ENCODE measurements at places on chromosomes 13 and 19.

DNA sequence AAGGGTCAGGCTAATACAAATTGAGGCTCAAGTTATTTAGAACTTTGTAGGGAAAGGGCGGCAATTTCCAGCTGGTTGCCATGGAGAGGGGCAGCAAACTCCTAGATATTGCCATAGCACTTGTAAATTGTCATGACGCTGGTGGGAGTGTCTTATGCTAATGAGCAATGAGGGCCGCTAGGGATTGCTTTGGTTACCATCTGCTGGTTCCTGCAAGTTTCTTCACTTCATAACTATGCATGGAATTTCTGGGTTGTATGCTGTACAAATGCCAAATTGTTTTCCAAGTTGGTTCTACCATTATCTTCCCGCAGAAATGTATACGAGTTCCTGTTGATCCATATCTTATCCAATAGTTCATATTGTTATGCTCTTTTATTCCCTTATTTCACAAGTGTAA lies 1339.4 kb downstream of the EFNB2 start:
- no peak for DNase-seq

- no peak for DNase-seq
Measured at GRCh38 chr13:78826312-78826711, 167.4 kb upstream of the OBI1 start.

DNA sequence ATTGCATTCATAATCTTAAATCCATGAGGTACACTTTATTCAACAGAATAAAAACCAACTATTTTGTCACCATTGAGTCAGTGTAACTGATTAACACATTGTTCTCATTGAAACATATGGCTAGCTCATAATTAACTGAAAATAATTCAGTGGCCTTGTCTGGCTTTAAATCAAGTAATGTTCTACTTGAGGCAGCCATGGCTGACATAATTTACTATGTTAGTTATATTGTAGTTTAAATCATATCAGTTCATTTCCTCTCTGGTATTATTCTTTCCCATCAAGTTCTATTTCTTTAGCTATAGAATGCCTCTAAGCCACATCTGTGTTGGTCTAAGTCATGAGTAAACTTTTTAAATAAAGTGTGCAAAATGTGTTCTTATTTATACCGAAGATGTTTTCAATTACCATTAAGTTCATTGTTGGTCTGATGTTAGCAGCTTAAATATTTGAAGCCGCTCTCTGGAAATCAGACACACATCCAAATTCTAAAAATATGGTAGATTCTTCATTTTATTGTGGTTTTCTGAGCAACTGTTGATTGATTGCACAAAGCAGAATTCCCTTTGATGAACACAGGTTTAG lies 393.7 kb downstream of the GPC6 start:
- no peak for DNase-seq

DNA sequence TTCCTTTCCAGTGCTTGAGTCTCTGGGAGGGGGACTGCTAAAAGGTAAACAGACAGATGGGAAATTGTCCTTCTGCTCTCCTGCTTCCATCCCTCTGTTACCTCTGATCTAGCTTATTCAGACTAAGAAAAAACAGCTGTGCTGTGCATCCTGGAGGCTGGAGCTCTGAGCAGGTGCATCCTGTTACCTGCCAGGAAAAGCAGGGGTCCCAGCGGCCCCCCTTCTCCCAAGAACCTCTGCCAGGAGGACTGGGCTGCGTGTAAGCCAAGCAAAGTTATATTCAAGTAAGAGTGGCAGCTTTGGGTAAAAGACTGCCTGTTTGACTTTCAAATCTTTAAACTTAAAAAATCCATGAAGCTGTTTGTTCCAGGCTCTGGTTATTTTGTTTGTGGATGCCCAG lies 75.1 kb downstream of the C13orf42 start:
- no peak for DNase-seq

DNA sequence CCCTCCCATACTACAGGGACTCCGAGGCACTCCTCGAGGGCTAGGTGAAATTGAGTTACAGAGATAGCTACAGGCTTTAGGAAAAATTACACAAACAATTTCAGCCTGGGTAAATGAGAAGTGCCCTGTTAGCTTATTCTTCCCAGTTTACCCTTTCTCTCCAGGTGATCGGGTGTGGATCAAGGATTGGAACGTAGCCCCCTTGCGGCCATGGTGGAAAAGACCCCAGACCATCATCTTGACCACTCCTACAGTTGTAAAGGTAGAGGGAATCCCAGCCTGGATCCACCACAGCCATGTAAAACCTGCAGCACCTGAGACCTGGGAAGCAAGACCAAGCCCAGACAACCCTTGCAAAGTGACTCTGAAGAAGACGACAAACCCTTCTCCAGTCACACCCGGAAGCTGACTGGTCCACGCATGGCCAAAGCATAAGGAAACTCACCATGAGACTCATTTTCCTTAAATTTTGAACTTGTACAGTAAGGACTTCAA lies 600.6 kb downstream of the UQCRFS1 start:
- DNase-seq: no peak

DNA sequence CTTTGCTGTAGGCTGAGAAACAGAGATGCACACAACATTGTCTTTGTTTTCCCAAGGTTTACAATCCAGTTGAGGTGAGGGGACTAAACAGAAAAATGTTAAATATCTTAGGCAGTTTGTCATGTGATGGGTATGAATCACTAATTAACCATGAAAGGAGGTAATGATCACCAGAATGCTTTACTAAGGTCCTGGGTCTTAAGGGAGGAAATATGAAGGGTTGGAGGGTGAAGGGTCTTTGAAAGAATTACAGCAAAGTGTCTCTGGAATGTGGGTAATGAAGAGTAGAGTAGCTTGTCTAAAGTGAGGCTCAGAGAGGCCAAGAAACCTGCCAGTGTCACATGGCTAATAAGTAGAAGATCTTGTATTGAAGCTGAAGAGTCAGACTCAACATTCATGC lies 19.0 kb downstream of the BIVM start:
- no peak for DNase-seq

- no peak for DNase-seq
Measured at GRCh38 chr13:27493981-27494380, 43.6 kb upstream of the MTIF3 start.

DNA sequence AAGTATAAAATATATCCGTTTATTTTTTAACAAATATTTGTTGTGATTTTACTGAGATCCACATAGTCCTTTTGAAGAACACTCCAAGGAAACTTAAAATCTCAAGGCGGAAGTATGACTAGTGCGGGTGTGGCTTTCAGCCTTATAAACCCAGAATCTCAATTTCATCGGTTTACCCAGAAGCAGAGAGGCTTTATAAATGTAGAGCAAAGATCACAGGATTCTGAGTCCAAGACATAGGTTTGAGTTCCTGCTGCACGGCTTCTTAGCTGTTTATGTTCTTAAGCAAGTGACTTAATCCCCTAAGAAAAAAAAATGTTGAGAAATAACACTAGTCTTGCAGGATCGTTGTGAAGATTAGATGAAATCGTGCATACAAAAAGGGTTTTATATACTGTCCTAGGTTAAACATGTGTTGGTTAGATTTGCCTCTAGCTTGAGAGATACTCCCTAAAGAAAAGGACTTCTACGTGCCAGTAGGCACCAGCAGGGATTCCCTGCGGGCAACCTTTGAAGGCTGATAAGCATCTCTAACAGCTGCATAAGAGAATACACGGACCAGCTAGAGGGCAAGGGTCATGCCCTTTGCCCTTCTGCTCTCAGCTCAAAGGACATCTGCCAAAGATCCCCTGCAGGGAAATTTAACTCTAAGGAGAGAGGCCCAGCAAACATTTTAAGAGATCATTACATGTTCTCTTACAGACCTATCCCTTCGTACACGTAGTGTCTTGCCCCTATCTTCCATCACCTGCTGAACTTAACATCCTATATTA lies 130.4 kb upstream of the MIR17HG start:
- DNase-seq: no peak

GRCh38 chr19:38538386-38538785 lies 79.4 kb downstream of the MAP4K1 start:
- DNase-seq: no peak
